ENCODE measurements at places on chromosomes 1 and 21.

DNA sequence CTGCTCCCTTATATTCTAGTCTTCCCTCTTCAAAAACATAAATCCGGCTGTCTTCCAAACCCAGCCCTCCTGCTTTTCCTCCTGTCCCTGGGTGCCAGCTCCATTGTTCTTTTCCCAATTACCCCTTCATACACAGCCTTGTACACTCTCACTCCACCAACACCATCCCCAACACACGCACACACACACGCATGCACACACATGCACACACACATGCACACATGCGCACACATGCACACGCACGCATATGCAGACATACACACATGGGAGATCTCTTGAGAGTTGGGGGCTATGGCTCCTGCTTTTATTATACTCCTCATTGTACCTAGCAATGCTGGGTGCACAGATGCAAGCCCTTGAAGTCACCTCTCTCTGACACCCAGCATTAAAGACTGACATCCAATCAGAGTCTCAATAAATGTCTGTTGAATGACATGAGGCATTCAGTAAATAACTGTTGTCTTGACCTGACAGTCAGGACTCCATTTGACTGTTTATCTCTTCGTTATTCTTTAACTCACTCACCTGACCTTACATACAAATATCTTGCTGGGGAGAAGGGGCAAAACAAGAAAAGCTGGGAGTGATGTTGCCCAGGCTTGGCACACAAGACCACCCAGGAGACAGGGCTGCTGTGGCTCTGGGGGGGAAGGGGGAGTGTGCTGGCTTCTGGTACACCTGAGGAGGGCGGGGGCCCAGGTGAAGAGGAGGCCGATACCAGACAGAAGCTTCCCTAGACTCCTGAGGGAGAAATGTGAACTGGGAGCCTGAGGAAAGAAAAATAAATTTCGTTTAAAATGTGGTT lies 16.0 kb downstream of the ABCA4 start:
- DNase-seq = no peak

- no peak for DNase-seq
Observed at GRCh38 chr1:26994020-26994786, 711 bp downstream of the TRNP1 start.

DNA sequence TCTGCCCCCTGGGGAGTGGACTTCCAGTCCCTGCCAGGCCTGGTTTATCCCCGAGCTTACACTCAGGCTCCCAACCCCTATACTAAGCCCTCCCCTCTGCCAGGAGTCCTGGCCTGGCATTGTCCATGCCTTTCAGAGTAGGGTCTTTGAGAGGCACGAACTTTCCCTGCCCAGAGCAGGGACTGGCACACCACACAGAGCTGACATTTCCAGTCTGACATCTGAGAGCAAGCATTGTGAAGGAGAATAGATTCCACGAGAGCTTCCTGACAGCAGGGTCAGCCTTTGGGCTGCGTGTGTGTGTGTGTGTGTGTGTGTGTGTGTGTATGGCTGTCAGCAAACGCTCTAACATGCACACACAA lies 59.5 kb upstream of the LAPTM5 start:
- DNase-seq = no peak

DNA sequence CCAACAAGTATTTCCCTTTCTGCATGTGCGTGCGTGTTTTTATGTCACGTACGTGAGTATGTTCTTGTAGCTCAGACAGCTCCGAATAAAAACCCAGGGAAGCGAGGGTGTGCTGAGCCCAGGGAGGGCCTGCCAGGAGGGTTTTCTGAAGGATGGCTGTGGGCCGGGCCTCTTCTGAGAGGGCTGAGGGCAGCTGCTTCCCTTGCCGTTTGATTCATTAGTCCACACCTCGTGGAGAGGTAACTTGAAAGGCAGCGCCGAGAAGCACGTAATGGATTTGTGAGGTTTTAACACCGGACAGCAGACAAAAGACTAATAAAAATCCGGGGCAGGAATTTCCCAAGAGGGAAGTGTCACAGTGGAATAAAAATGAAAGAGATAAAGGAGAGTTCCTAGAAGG lies 29.5 kb downstream of the CD247 start:
- DNase-seq = no peak

- no peak for DNase-seq
Observed at GRCh38 chr1:66246351-66247269, 287.3 kb upstream of the SGIP1 start.

GRCh38 chr1:199242147-199242546 lies 603.3 kb downstream of the PTPRC start:
- no peak for DNase-seq

All from amygdala (tissue), 56 donors.